Common myeloid progenitor, CD34-positive (primary cell): ENCODE measurements at places on chromosomes 16 and 17.
A peak's percentile ranks its signal among the peaks of the same experiment; 100 is the strongest.

DNA sequence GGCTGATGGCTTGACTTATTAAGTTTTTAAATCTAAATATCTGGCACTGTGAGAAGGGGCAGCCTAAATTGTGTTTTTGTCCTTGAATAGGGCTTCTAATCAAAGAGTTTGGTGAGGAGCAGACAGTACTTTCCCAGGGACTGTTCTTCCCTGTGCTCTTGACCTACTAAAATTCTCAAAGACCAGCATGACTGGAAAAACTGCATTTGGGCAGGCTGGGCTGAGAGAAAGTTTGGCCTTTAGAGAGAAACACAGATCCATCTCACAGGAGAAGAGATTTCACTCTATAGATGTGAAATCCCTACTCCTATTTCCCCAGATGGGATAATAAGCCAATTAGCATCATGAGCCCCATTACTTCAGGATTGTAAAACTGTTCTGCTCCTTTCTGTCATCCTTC, 7.3 kb downstream of the PCTP start:
- no peak for DNase-seq

DNA sequence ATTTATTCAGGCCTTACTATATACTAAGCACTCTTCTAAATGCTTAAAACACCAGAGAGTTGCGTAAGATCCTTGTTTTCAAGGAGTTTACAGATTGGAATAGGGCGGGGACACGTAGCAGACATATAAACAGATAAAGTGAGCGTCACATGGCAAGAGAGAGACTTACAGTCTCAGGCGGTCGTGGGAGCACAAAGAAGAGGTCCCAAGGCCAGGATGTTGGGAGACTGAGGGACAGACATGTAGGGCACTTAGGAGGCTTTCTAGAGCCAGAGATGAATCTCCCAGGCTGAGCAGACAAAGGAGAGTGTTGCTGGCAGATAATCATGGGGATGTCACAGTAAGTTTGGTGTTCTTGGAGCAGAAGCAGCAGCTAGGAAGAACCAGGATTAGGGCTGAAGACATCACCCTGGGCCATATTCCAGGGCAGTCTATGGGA, 119.1 kb upstream of the ANKFN1 start:
- no peak for DNase-seq

- DNase-seq, result no peak
These were observed 97.9 kb downstream of the ADCY9 start for GRCh38 chr16:4018391-4018790.

DNA sequence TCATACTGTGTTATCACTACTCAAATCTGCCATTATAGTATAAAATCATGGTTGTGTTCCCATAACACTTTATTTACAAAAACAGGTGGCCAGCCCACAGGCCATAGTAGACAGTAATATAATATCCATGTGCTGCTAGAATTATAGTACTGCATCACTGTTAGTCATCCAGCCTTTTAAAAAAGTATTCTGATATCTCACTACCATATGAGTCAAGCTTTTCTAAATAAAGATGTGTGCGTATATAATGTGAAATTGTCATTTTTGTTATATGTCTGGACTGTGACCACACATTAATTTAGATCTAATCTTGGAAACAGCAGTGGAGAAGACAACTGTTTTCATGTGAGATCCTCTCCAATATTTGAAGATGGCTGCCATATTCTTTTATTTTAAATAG, 1049.1 kb upstream of the GOT2 start:
- DNase-seq, result no peak

DNA sequence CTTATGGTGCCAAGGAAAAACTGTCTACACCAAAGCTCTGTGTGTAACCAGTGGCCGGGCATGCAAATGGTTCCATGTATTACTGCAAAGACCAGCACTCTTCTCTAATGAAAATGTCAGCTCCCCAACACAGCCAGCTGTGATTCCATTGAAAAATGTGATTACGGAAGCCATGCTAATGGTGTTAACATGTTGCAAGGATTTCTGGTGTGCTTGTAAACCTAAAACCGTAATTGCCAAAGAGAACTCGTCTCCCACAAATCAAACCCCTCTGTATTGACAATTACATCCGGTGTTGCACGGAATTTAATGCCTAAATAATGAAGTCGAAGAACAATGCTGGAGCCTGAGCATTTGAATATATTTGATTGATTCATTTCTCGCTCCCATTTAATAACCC, 351.7 kb downstream of the NPIPA8 start:
- DNase-seq, result no peak

DNA sequence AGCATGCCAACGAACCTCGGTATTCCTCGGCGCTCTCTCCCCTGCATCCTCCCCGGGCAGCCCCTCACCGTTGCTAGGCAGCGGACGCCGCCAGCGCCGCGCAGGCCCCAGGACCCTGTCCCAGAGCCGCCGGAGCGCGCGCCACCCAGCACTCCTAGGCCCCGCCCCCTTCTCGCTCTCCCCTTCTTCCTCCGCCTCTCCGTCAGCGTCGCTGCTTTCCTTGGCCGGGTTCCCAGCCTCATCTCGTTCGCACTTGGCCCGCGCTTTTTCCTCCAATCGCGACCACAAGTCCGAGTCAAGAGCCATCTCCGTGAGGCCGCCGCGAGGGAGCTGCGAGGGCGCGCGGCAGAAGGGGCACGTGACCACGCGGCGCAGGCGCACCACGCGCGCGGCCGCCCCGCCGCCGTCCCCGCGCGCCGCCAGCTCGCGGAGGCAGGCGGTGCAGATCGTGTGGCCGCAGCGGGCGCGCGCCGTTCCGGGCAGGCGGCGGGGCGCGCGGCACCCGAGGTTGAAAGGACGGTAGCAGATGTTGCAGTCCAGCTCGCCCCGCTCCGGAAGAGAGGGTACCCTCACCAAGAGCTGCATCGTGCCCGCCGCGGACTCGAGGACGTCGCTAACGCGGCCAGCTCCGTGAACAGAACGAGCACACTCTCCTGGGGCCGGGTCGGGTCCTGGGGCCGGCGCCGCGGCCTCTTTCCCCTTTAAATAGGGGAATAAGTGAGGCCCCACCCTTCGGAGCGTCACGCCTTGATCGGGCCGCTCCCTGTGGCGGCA, at the start of gene RNF227:
RNF227 (minus strand) TSS at position 679 of the 774 bp plus-strand sequence; CDS start at position 585, 94 bp downstream.
- peak; percentile 93 for DNase-seq

- no peak for DNase-seq
These were observed 434 bp upstream of the CPSF4L start for GRCh38 chr17:73261952-73262675.

GRCh38 chr17:80637048-80637781, 92.6 kb downstream of the RPTOR start:
- DNase-seq, result no peak

DNA sequence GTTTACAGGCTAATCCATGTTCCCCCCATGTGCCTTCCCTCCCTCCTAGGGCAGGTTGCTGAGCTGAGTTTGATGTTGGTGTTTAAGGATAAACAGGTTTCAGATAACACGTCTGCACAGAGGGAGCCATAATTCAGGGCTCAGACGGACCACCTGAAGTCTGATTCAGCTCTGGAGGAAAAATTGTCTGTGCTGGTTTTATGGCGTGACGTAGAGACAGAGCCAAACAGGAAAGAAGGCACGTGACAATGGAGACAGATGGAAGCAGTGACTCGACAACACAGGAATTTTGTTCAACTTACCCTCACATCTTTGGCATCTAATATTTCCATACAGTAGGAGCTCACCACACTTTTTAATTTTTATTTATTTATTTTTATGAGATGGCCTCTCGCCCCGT, 10.7 kb upstream of the USP10 start:
- no peak for DNase-seq

DNA sequence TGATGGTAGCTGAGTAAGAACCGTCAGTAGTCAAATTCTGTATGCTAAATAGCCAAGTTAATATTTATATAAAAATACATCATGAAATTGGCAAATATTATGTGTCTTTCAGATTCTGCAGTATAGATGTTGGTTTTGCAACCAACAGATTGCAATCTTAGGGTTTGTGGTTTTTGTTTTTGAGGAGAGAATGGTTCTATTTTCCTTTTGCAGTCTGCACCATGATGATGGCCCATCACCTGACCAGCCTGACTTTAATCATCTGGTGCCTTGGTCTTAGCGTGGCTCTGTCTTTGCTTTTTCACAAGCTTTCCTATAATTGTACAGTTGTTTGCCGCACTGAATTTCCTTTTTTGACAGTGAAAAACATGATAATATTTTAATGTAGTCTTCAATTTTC, 50.7 kb downstream of the NUP93 start:
- DNase-seq, result peak; percentile 48

- DNase-seq, result no peak
These were observed 1545.0 kb downstream of the CDH8 start for GRCh38 chr16:60491273-60491672.

- DNase-seq, result no peak
These were observed 12.1 kb downstream of the DNAJC7 start for GRCh38 chr17:42005166-42005565.
